ENCODE measurements at places on chromosomes 11 and 22. TPM values are rescaled to one million over a fixed set of nuclear protein-coding genes. Genes with fewer than 3 reads are reported as not detected.

GLYATL2 gene
- not detected for total RNA-seq

DKK3 gene
- total RNA-seq = not detected

CTTN gene
- 1.9 TPM for total RNA-seq

PRCP gene
- total RNA-seq = 30.1 TPM

HTR3A gene
- total RNA-seq = not detected

SLCO2B1 gene
- 0.30 TPM for total RNA-seq

PNPLA5 gene
- total RNA-seq = not detected

SESN3 gene
- 24.6 TPM for total RNA-seq

SGSM1 gene
- 0.93 TPM for total RNA-seq

RIMBP3C gene
- total RNA-seq = 0.23 TPM

OR8G5 gene
- total RNA-seq = not detected

OR6T1 gene
- not detected for total RNA-seq

UBQLN3 gene
- not detected for total RNA-seq

PYGM gene
- 4.0 TPM for total RNA-seq

PRODH gene
- total RNA-seq = 0.25 TPM

SLC6A5 gene
- not detected for total RNA-seq

ART5 gene
- total RNA-seq = not detected

NTM gene
- total RNA-seq = not detected

KIF18A gene
- 26.0 TPM for total RNA-seq

NRGN gene
- 7.3 TPM for total RNA-seq

- no peak for DNase-seq
Measured at GRCh38 chr22:27336151-27337090, 465.1 kb downstream of the MN1 start.

DNA sequence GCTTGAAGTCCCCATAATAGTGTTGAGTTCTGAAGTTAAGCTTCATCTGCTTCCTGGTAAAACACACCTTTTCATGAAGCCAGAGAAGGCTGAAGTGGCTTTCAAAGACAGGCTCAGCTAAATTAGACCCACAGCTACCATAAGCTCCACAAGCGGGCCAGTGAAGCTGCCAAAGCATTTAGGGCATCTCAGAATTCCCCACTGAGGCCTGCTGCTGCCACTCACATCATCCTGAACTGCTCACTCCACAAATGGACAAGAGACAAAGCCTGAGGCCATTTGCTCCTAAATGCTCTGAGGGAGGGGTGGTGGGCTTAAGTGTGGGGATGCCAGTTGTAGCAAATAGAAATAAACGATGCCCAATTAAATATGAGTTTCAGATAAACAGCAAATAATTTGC lies 14.6 kb downstream of the CCDC83 start:
- DNase-seq = no peak

DNA sequence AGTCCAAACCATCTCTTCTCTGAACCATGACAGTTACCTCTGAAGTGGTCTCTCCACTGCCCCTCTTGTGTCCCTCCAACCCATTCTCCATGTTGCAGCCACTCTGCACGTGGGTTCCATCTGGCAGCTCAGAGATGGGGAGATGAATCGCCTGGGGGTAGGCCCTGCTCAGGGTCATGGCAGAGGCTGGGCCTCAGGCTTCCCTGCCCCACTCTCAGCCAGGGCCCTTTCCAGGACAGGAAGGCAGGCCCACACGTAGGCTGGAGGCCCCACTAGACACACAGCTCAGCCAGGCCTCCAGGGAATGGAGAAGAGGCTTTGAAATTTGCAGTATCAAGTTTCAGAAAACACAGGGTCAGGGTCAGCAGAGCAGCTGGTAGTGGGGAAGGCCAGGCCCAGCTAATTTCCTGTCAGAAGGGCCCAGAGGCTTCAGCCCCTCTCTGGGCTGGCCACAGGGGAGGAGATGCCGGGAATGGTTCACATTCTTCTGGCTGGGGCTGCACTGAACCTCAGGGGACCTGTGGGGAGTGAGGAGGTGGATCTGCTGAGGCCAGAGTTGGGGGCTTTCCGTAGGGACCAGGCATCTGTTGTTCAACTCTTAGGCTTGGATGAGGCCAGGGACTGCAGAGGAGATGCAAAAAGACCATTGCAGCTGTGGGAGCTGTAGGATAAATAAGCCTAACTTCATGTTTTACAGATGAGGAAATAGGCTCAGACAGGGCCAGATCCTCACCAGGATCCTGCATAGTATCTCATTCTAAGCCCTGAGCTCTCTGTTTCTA lies 101.6 kb downstream of the SWAP70 start:
- no peak for DNase-seq

DNA sequence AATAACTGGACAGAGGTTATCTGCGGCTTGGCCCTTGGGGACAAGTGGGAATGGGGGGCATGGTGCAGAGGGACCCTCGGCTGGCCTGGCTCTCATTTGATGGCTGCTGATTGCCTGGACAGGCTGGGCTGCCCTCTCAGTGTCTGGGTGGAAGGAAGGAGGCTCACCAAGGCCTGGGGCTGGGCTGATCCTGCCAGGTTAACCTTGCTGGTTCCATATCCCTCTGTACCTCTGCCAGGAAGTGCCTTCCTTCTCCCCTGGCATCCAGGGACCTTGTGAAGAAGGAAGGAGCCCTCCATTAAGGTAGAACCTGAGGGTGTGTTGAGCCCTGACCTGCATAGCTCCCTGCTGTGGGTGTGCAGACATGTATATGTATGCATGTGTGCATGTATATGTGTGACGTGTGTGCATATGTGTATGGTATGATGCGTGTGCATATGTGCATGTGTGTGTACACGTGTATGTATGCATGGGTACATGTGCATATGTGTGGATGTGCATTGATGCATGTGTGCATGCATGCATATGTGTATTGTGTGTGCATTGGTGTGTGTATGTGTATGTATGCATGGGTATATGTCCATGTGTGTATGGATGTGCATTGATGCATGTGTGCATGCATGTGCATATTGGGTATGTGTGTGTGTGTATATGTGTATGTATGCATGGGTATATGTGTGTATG lies 433.9 kb downstream of the TBC1D22A start:
- peak; percentile 9 for DNase-seq

DNA sequence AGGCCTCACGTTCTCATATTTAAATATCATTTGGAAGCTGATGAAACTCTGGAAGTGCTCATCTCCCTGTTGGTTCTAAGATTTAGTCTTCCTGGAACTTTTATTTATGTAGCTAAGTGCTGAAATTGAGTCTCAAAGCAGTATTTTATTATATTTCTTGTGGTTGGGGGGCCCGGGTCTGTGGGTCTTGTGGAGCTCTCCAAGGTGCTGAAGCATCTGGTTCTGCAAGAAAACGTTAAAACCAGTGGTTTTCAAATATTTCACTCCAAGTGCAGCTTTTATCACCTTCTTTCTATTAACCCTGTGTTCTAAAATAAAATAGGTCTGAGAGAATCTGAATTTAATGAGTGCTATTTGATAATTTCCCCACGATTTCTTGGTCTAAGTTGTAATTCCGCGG lies 1404.8 kb downstream of the TBC1D22A start:
- no peak for DNase-seq

- no peak for DNase-seq
Measured at GRCh38 chr11:99366546-99366945, 345.8 kb downstream of the CNTN5 start.

DNA sequence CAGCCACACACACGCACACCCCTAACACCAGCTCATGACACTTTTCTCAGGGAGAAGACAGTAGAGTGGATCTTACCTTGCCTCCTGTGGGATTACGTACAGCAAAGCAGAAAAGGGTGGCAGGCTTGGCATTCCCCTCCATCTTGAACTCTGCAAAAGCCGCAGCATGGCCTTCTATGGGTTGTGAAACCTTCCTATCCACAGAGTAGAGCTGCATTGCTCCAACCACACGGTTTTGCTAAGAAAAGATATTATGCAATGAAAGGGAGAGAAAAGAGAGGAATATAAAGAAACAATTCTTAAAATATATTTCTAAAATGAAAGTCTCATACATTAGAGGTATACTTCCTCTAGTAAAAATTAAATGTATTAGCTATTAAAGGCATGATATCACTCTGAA lies 48.8 kb downstream of the CLTCL1 start:
- DNase-seq = no peak

DNA sequence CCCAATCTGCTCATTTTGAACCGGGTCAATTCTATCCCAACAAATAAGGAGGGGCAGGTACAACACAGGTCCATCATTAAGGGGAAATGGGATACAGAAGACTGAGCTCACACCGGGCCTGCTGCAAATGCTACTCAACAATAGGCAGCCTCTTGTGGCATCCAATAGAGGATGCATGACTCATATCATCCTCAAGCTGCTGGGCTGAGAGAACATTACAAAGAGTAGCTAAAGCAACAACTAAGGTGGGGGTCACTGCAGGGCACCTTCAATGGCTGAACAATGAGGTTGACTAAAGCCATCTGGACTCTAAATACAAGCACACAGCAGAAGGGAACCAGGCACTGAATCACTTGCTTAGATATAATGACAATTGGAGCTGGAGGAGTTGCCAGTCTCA lies 130.1 kb upstream of the SYN3 start:
- DNase-seq = no peak

- no peak for DNase-seq
Measured at GRCh38 chr22:17548010-17548755, 15.1 kb upstream of the SLC25A18 start.

DNA sequence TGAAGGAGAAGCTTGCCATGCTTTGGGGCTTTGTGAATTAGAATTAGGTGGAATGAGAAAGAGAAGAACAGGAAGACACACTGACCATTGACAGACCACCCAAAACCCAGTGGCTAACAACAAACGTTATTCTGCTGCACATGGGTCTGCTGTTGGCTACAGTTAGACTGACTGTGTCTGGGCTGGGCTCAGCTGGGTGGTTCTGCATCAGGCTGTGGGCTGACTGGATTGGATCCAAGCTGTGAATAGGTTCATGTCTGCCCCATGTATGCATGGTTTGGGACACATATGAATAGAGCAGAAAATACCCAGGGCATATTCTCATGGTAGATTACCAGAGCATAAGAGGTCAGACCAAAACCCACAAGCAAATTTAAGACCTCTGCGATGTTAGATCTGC lies 11.7 kb upstream of the LDLRAD3 start:
- no peak for DNase-seq

DNA sequence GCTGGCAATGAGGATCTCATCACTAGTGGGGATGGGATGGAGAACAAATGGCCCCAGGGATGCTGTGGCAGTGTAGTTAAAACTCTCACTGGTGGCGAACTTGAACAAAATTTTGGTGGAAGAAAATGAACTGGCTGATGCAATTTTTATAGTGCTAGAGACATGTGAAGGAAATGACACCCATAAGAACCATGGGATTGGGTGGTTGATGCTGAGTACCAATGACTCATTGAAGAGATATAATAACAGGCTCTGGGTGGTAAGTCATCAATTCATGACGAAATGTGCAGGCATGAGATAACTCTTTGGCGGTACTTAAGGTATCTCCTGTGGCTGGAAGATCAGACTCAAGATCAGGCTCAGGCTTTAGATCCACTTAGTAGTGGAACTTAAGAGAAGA lies 172.9 kb upstream of the DDI1 start:
- no peak for DNase-seq

- DNase-seq = no peak
Measured at GRCh38 chr11:117490911-117491310, 163.3 kb downstream of the CEP164 start.

DNA sequence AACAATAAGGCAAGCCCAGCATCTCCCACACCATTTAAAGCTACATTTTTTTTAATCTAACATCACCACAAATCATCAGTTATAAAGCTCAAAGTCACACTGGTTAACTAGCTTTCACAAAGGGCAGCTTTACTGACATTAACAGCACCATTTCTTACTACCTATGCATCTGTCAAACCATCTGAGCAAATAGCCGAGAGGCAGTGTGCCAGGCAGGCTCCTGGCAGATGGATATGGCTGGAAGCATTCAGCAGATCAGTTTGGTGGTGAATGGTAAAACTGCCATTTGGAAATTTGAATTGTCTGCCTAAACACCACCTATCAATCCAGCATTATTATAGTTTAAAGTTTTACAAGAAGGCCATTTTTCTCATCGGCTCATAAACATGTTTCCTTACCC lies 131.2 kb downstream of the TTC28 start:
- no peak for DNase-seq

- DNase-seq = no peak
Measured at GRCh38 chr22:23264610-23265367, 84.5 kb downstream of the BCR start.

DNA sequence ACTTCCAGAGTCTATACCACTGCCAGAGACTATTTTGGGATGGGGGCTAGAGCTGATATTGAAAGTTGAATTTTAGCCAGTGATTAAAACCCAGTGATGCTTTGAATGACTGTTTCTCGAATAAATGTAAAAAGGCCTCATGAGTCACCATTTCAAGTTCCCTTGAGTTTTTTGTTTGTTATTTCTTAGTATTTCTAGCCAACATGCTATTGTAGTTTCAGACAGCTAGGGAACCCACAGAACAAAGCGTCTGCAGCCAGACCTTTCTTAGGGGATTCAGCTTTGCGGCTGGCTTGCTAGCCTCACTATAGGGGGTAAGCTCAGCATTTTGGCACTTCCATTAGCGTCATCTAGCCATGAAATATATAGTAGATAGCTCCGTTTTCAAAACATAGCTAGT lies 66.5 kb downstream of the DBX1 start:
- no peak for DNase-seq

GRCh38 chr11:66971488-66971887 lies 3.6 kb upstream of the C11orf86 start:
- no peak for DNase-seq

GRCh38 chr22:37680191-37680851 lies 4.9 kb downstream of the LGALS1 start:
- DNase-seq = no peak

- DNase-seq = no peak
Measured at GRCh38 chr11:68215087-68215445, 2.0 kb upstream of the KMT5B start.

GRCh38 chr11:17502630-17503029 lies 26.0 kb upstream of the ABCC8 start:
- DNase-seq = no peak

- DNase-seq = no peak
Measured at GRCh38 chr11:114880442-114880841, 202.1 kb downstream of the NXPE2 start.

- DNase-seq = no peak
Measured at GRCh38 chr11:76169473-76169896, 36.8 kb downstream of the WNT11 start.

- DNase-seq = peak; percentile 24
Measured at GRCh38 chr11:46112961-46113607, 8.2 kb downstream of the PHF21A start.

- DNase-seq = no peak
Measured at GRCh38 chr11:128467610-128468041, 119.7 kb downstream of the ETS1 start.

GRCh38 chr11:16512899-16513241 lies 156.5 kb upstream of the SOX6 start:
- DNase-seq = no peak

DNA sequence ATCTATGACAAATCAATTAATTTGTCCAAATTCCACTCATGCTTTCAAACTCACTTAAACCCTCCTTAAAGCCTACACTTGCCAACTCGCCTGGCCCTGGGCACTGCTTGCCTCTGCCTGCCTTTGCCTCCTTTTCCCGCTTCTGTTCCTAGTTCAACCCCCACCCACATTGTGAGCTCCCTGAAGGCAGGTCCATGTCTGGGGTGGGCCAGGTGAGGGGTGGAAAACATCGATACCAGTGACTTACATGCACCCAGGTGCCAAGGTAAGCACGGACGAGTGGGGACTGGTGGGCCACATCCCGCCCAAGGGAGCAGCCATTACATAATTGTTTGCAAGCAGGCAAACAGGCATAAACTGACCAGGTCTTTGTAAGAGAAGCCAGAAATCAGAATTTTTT lies 146.2 kb downstream of the ST3GAL4 start:
- no peak for DNase-seq

Measured in activated CD4-positive, alpha-beta memory T cell treated with anti-CD3 and anti-CD28 coated beads, Interleukin-2, amount 10 ng/mL, durations not matched to agents 7 days and 5 days (primary cell).